ENCODE measurements at places on chromosomes 11 and 22.

GRCh38 chr22:48968201-48968959 lies 859.3 kb downstream of the BRD1 start:
- DNase-seq, result no peak

GRCh38 chr11:128872594-128872993 lies 5.5 kb upstream of the KCNJ1 start:
- DNase-seq, result no peak

DNA sequence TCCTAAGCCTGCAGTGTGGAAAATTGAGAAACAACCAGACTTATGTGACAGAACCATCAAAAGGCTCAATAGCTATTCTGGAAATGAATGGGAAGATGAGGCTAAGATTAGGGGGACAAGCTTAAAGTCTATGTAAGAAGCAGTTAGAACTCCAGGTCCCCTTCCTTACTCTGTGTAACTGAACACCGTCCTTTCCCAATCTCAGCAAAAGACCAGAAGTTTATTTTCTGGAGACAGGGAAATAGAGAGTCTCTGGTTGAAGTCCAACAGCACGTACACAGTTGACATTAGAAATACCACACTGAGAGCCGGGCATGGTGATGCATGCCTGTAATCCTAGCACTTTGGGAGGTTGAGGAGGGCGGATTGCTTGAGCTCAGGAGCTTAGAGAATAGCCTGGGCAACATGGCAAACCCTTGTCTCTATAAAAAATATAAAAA lies 93.9 kb downstream of the CD44 start:
- DNase-seq, result no peak

GRCh38 chr11:121890946-121891515 lies 225.0 kb downstream of the BLID start:
- DNase-seq, result no peak

DNA sequence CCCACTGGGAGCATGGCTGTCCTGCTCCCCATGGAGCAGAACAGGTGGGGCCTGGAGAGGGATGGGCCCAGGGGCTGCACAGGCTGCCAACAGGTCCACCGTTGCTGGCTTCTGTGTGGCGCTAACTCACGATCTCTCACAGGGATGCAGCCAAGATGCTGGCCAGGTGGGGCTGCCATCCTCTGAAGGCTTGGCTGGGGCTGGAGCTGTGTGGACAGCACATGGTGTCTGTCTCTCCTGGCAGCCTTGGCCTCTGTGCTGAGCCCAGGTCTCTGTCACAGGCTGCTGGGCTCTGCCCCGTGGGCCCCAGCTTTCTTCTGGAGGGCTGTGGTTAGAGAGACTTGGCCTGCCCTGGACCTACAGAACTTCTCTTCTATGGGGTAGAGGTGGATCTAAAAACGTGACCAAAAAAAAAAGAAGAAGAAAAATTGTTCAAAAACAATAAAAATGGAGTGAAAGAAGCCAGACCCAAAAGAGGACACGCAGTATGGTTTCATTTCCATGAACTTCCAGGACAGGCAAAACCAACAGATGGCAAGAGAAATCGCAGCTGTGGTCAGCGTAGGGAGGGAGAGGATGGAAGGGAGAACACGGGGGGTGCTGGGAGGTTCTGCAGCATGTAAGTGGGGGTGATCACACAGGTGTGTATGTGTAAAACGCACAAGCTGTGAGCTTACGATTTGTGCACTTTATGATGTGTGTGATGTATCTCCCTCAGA lies 12.2 kb downstream of the PARVG start:
- DNase-seq, result no peak

- no peak for DNase-seq
These were observed 35.4 kb downstream of the MUC2 start for GRCh38 chr11:1109918-1110705.

DNA sequence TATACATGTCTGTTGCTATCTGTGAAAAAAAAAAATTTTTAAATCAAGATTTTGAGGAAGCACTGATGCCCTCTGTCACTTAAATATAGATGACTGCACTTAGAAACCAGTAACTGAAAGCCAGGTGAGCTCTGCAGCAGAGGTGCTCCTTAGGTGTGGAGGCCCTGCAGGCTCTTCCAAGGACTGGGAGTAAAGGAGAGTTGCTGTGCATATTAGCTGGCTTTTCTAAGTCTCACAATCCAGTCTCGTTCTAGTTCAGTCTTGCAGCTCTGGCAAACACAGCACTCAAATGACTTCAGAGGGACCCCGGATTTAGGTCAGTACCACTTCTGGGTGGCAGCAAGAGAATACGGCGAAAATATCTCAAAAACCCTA lies 61.0 kb downstream of the LARGE2 start:
- DNase-seq, result no peak

DNA sequence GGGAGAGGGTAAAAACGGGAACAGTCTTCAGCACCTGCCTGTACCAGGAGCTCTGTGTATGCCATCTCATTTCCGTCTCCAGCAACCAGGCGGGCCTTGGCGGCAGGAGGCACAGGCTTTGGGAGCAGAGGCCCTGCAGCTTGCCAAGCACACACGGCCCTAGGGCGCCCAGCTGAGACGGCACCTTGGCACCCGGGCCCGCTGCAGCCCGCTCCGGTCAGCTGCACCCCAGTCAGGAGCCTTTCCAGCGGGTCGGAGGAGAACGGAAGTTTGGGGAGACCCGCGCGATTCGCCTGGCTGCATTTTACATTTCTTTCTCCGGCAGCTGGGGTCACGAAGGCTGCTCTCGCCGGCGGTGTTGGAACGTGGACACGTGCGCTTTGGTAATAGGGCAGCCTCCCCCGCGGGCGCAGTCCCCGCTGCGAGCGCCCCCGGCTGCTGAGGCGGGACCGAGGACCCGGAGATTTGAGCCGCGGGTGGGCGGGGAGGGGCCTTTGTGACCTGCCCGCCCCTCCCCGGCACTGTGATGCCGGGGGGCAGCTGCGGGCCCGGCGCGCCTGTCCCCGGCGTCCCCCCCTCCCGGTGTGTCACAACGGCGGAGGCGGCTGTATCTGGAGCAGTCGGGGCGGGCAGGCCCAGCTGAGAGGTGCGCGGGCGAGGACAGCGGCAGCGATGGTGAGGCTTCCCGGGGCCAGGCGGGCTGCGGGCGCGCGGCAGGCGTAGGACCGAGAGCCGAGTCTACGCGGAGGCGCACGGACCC lies at the start of gene TUBA8:
TUBA8 (plus strand) TSS at position 616 of the 760 bp plus-strand sequence; CDS start at position 673, 57 bp downstream.
- DNase-seq, result no peak

GRCh38 chr11:65918211-65919140 lies at the start of gene C11orf68:
C11orf68 (minus strand) TSS chr11:65919062; CDS start chr11:65919031, 31 bp downstream.
- no peak for DNase-seq

DNA sequence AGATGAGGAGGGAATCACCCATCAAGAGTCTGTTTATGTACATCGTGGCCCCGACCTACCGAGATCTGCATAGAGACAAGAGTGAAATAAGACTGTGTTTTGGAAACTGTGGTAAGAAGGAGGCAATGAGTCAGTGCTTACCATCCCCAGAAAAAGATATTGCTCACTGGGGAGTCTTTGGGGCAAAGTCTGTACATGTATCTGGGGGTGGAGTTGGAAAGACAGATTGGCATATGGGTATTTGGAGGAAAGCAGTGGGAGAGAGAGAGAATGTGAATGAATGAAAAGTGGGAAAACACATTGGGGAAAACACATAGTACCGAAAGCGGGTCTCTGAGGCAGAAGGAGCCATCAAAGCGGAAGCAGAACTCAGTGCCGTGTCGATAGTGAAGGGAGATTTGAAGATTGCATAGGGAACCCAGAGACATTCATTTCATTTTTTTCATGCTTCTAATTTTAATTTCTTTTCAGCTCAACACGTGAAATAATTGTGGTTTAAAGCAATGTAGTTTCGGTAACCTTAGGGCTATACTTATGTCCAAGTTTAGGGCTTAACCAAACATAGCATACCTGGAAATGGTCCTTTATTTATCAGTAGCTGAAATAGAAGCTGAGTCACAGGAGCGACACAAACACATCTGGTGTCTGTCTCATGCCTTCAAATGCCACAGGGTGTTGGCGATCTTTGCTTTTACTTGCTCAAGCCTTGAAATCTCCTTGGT lies 98.6 kb upstream of the CD44 start:
- DNase-seq, result no peak

- DNase-seq, result no peak
These were observed 15.8 kb downstream of the IGLL5 start for GRCh38 chr22:22903355-22903777.

GRCh38 chr22:48323746-48324145 lies 1503.9 kb downstream of the BRD1 start:
- no peak for DNase-seq

DNA sequence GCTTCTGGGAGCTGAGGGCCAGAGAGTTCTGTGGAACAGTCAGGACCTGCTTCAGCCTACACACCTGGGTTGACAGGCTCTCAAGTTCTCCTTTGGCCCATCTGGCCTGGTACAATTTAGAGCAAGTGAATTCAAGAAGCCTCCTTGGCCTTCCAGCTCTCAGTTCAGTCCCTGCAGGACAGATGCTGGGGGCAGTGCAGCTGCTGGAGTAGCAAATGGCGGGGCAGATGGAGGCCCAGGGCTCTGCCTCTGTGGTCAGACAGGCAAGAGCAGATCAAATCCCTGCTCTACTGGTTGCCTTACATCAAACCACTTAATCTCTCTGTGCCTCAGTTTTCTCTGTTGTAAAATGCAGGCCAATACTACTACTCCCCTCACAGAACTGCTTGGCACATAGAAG lies 8.7 kb upstream of the KCNK7 start:
- no peak for DNase-seq

DNA sequence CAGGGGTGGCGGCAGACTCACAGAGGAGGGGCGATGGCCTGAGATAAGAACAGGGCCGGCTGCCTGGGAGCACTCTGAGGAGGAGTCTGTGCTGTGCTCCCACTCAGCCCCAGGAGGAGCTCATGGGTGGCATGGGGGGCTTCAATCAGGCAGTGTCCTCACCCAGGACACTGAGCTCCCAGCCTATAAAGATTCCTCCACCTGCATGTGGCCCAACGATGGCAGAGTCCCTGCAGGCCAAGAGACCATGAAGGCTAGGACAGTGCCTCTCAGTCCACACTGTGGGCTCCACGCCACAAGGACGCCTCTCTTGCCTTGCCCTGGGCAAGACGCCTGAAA lies 1.9 kb downstream of the CST6 start:
- no peak for DNase-seq

- DNase-seq, result no peak
These were observed 20.3 kb upstream of the POU2AF1 start for GRCh38 chr11:111399187-111400031.

Data from cortex of kidney (tissue), 1 donor.